Colonic mucosa (tissue), 4 donors: ENCODE measurements at places on chromosomes 2 and 18. TPM values are rescaled to one million over a fixed set of nuclear protein-coding genes. Genes with fewer than 3 reads are reported as not detected.

- no peak for DNase-seq
Measured at GRCh38 chr18:66136039-66136438, 385.2 kb downstream of the CDH7 start.

GRCh38 chr2:74708296-74708695, 54.2 kb downstream of the SEMA4F start:
- no peak for DNase-seq

GRCh38 chr2:45919711-45920111, 268.2 kb downstream of the PRKCE start:
- DNase-seq: no peak

DNA sequence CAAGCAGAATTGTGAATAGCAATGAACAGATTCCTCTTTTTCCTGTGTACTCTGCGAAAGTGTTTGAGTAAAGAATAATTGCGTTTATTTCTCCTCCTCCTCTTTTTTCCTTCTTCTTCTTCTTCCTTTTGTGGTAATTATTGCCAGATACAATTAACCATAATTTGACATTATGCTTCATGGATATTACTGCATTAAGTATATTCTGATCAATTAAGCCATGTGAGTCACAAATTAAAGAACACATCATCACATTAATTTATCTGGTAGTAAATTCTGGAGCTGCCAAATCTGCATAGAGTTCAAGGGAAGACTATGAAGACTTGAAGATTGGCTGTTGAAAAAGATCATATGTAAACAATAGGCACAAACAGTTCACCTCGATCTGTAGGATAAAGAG, 72.9 kb upstream of the TFPI start:
- DNase-seq: no peak

DNA sequence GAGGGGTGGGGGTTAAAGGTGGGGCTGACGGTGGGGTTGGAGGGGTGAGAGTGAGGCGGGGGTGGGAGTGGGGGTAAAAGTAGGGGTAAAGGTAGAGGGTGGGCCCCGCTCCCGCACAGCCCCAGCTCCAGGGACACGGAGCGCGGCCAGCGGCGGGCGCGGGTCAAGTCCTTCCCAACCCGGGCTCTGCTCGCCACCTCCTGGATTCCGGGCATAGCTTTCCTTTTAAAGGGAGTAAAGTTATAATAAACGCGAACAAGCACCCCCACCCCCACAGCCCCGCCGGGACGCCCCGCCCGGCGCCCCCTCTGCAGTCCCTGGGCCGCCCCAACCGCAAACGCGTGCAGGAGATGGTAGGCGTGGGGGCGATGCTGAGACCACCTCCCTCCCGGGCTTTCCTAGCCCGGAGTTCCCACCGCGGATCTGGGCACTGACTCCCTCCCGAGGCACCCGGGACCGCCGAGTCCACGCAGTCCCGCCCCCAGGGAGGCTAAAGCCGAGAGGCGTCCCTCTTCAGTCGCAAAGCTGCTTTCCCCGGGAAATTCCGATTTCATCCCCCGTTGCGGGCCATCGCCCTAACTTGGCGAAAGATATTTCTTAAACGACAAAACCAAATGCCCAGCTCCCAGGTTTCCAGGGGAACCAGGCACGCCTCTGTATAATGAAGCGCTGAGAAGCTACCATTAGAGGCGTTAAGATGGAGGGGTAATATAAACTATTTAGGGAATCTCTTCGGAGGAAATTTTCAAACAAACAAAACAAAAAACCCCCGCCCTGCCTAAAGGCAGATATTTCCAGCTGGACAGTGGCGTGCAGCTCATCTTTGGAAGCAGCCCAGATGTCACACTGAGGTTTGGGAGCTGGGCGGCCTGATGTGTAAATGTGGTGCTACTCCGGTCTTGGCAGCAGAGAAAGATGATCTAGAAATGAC, at the start of gene LIMS2:
Gene LIMS2, minus strand, starts transcription at position 200 of the 931 bp plus-strand sequence. CDS start 506 bp downstream, outside the sequence.
- DNase-seq: no peak

DNA sequence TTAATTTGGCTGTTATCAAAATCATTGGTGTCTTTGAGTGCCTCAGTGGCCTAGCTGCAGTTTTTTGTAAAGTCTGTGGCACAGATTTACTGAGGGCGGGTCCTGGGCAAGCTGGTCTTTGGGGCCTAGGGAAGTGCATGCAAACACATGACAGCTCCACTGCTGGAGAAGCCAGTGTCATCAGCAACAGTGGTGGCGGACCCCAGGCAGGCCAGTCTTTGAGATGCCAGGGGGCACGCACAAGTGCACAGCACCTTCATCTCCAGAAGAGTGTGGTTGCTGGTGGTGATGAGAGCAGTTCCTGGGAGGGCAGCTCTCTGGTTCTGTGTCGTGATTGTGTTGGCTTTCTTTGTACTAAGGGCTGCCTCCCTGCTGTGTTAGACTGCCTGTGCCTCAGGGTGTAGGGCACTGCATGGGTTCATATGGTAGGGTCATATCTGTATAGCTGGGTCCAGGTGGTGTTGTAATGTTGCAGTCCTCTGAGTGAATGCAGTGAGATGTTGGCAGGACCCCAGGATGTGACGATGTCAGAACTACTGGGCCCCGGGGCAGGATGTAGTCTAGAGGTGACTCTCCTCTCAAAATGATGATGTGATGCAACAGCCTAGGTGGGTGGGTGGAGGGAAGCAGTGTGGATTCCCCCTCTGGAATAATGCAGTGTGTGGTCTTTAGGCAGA, 646.7 kb upstream of the CDH2 start:
- DNase-seq: no peak

- no peak for DNase-seq
Measured at GRCh38 chr2:62461707-62462106, 44.3 kb downstream of the TMEM17 start.

DNA sequence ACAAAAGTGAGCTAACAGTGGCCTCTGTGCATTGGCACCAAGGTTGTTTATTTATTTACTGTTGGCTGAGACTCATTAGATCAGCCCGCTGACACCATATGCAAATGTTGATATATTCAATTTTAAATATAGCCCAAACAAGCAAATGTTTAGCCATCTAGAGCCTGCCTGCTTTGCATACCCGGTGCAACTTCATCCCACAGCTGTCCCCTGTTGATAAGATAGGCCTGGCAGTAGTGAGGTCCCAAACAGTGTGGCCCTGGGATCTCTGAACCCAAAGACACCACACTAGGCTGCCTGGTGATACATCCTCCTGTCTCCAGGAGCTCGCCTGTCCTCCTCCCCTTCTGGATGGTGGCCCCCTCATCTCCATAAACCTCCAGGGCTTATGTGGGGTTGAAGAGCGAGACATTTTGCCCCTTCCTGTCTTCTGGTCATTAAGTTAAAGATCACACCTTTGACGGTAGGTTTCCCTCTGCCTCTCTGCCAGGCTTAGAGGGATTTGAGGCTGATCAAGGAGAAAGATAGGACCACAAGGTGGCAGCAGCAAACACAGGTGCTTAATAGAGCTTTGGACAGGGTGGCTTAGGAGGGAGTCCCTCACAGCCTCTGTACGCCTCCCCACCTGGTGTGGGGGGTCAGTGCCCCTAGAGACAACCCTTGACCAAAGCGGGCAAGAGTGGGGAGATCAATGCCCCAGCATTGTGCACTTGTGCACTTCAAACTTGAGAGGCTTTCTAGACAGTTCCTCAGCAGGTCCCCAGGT, 23.7 kb upstream of the MYO5B start:
- peak; percentile 50 for DNase-seq

GRCh38 chr18:21706386-21706865, 1.9 kb upstream of the ABHD3 start:
- no peak for DNase-seq

DNA sequence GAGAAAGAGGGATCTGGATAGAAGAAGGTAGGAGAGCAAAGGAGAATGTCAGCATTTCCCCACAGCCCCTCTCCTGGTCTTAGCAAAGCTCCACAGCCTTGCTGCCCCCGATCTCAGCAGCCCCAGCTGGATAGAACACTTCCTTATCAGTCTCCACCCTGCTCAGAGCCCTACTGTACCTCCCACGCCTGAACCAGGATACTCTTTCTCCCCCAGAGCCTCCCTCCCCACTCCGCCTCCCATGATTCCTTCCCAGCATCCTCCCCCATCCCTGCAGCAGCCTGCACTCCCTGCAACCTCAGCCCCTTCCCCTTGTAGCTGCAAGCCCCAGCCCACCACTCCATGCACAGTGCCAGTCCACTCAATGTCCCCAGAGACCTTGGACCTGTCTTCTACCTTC, 25.8 kb downstream of the PLB1 start:
- no peak for DNase-seq

DNA sequence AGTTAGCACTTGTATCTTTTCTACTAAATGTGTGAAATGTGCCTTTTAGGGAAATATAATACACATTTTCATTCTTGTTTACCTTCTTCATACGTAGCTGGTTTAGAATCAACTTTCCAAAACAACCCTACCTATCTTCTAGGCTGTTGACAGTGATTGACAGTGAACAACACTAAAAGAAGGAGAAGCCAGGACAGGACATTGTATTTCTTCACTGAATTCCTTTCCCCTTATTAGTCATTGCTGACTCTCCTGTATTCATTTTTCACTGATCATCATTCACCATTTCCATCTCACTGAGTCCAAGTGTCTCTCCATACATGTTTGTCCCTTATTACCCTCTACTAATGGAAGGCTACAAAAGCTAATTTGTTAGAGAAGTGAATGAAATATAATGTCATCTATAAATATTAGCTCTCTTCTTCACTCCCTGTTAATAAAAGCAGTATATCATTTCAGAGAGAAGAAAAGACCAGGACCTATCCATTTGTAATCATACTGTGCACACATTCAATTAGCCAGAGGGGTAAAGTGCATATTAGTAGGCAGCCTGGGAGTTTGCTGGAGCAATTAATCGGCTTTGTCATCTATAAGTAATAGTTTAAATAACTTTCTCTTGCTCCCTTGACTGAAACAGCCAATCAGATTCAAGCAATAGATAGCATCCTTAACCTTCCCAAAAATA, 192.5 kb upstream of the FOSL2 start:
- DNase-seq: no peak

DNA sequence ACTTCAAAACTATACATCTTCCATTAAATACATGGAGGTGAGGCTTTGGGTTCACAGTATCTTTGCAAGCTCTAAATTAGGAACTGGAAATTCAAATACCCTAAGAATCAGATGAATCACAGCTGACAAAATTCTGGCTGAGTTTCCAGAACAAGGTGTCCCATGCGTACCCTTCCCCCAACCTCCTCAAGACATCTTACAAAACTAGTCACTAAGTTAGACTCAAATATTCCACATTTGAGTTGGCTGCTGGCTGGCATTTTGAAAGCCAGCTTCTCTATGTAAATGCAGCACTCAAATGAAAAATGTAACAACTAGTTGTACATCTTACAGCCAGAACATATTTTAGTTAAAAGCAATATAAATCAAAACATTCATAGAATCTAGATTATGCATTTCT, 131.0 kb upstream of the ARL5A start:
- DNase-seq: no peak

- no peak for DNase-seq
Measured at GRCh38 chr2:114700440-114700839, 258.0 kb downstream of the DPP10 start.

GRCh38 chr2:15303874-15304273, 257.3 kb downstream of the NBAS start:
- DNase-seq: no peak

GRCh38 chr2:177273408-177273807, 8.9 kb upstream of the NFE2L2 start:
- DNase-seq: peak; percentile 18

GRCh38 chr2:99537910-99538485, 48.2 kb upstream of the REV1 start:
- no peak for DNase-seq

GRCh38 chr2:39837856-39838453, 58.9 kb upstream of the THUMPD2 start:
- DNase-seq: peak; percentile 24

- DNase-seq: peak; percentile 46
Measured at GRCh38 chr18:9366126-9366714, 31.6 kb downstream of the TWSG1 start.

GRCh38 chr2:223590964-223591363, 11.2 kb downstream of the SCG2 start:
- DNase-seq: no peak

- no peak for DNase-seq
Measured at GRCh38 chr18:29823671-29824070, 1218.9 kb downstream of the DSC3 start.

DNA sequence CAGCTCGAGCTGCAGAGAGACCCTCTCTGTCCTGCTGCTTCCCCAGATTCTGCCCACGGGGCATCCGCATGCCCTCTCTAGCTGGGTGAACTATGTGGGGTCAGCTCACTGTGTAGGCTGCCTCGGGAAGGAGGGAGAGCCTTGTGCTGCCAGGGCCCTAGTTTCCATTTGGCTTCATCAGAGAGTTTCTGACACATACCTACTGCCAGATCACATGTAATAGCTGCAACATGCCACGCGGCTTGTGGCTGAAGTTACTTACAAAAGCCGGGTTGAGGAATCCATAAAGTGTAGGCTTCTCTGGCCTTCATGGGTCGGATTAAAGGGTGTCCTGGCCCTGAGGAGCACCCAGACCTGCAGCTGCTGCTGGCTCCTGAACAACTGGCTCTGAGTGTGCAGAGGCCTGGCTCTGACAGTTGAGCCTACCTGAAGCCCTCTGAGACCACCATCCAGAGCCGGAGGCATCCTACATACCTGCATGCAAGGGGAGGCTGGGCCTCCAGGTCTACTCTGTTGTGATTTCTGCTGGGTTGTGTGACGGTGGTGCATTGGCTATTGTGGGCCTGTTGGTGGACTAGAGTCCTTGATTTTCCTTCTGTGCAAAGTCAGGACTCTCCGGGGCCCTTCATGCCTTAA, 130.0 kb downstream of the SH3RF3 start:
- no peak for DNase-seq

DNA sequence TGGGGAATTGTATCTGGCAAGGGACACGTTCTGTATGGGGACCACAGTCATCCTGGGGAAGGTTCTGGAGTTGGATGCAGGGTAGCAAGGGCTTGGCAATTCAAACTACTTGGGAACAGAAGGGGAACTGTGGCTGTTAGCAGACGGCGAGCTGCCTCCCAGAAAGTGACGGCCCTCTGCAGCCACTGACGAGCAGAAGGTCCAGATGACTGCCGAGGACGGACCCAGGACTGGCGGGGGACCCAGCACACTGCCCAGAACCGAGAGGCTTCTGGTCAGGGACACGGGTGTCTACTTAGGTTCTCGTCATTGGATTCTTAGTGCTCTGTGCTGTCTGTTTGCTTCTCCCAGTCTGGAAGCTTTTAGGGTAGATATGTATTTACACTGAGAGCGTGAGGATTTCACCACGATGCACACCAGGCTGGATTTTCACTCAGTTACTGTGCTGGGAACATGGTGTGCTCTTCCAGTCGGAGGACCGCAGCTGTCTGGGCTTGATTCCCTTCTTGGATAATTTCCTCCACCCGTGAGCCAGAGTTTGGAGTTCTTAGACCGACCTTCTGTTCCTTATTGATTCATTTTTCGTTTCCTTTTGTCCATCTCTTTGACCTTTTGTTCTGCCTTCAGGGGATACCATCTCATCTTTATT, 13.4 kb downstream of the GPR35 start:
- no peak for DNase-seq

Gene CREG2
- 0.56 TPM for total RNA-seq

Gene OTOS
- not detected for total RNA-seq

Gene SPEG
- total RNA-seq: 6.2 TPM

Gene TMEM178A
- 1.0 TPM for total RNA-seq

Gene SPP2
- total RNA-seq: not detected

Gene PAIP2B
- total RNA-seq: 7.1 TPM

Gene TUBB8B
- not detected for total RNA-seq

Gene MDH1B
- total RNA-seq: 0.50 TPM

Gene RBFA
- total RNA-seq: 18.4 TPM

Gene ANKRD36
- 16.6 TPM for total RNA-seq

Gene EDAR
- 1.1 TPM for total RNA-seq

Gene ING5
- total RNA-seq: 44.2 TPM

Gene ONECUT2
- 0.05 TPM for total RNA-seq
